ENCODE measurements at places on chromosomes 1 and 21.

DNA sequence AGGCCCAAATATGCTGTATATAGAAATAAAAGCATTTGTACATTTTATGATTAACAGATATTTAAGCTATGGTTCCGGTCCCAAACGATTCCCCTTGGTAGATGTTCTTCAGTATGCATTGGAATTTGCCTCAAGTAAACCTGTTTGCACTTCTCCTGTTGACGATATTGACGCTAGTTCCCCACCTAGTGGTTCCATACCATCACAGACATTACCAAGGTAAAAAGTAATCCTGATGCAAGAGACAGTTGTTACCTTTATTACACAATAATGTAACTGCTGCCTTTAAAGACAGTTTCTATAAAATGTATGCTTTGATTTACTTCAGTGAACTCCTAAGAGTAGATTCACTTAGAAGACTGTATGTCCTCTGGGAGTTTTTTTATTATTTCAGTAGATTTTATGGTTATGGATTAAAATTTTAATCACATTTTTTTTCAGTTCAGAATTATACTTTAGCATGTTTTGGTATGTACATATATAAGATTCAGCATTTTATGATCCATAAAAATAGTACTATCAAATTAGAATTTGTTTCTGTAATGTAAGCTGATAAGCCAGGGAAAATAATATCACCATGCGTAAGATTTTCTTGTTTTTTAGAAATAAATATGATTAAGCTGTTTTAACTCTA, 96.5 kb downstream of the USP25 start:
- peak; percentile 50 for DNase-seq

DNA sequence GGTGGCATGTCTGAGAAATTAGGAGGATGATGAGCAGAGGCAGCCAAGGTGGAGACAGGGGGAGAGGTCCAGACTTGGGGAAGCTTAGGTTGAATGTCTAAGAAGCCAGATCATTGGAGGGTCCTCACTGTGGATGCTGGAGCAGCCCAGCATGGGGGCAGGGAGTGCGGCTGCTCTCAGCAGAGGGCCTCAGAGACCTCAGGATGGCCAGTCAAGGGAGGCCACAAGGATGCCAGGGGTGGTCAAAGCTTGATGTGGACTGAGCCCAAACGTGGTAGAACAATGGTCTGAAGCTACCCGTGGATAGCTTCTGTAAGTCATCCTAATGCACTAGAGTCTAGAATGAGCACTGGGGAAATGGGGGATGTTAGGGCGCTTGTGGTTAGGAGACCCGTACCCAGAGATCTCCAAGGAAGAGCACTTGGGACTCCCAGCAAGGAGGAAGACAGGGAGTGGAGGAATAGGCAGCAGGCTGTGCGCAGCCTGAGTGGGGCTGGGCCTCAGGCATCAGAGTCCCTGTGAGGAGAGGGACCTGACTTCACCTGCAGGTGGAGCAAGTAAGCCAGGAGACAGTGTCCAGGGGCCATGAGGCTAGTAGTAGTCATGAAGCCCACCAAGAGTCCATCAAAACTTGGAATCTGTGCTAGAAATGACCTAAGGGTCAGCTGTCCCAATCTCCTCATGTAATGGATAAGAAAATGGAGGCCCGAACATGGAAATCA, 4.3 kb upstream of the S100A9 start:
- no peak for DNase-seq

DNA sequence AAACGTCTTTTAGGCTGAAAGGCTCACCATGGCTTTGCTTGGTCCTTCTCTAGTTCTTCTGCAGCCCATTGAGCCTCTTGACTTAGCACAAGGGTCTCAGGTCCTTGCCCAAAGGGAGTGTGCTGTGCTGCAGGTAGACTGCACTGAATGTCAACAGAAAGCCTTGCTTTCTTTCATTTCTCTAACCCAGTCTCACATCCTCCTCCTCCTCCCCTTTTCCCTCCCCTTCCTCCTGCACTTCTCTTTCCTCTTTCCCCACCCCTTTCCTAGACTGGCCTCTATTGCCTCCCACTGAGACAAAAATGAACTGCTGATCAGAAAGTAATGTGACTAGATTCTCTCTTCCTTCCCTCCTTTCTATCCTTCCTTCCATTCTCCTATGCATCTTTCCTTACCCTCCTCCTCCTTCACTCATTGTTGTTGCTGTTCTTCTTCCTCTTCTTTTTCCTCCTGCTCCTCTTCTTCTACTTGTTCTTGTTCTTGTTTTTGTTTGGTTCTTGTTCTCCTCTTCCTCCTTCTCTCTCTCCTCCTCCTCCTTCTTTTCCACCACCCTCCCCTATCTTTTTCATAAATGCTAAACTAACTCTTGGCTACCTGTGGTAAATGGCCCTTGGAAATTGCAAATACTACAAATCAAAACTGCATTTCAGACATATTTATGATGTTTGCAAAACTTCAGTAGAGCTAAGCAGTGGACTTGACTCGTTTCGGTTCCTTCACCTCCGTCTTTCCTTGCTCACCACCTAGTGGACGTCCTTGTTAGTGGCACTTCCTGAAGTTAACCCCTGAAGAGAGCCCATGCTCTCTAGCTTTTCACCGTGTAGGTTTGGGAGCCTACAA, at the start of gene SELL:
SELL (minus strand) TSS at position 152 of the 840 bp plus-strand sequence; CDS start at position 30, 122 bp downstream.
- DNase-seq: peak; percentile 74

DNA sequence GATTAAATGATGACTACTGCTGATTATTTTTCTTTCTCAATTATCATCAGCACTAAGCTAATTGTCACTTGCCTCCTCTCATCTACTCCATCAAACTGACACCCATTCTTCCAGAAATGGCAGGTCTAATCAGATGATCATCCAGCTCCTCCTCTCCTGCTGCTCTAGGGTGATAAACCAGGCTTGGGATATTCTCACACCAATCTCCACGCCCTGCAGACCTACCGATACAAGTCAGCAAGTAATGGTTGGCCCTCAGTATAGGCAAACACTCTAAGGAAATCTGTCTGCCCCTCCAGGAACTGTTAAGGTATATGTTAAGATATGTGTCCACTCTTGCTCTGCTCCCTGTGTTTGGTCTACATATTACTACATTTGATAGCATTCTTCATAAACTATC, 36.3 kb upstream of the C1orf21 start:
- DNase-seq: no peak

- DNase-seq: no peak
Measured at GRCh38 chr1:29829448-29830344, 593.4 kb downstream of the PTPRU start.

GRCh38 chr1:220880362-220880670, 1.1 kb downstream of the HLX start:
- peak; percentile 14 for DNase-seq

DNA sequence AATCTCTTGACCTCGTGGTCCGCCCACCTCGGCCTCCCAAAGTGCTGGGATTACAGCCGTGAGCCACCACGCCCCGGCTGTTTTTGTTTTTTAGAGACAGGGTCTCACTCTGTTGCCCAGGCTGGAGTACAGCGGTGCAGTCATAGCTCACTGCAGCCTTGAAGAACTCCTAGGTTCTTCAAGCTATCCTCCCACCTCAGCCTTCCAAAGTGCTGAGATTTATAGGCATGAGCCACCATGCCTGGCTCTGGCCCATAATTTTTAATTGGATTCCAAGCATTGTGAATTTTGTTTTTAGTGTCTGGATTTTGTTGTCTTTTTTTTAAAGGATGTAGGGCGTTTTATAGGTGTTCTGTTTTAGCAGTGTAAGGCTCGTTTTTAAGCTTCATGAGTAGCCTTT, 28.6 kb upstream of the TXLNA start:
- no peak for DNase-seq

DNA sequence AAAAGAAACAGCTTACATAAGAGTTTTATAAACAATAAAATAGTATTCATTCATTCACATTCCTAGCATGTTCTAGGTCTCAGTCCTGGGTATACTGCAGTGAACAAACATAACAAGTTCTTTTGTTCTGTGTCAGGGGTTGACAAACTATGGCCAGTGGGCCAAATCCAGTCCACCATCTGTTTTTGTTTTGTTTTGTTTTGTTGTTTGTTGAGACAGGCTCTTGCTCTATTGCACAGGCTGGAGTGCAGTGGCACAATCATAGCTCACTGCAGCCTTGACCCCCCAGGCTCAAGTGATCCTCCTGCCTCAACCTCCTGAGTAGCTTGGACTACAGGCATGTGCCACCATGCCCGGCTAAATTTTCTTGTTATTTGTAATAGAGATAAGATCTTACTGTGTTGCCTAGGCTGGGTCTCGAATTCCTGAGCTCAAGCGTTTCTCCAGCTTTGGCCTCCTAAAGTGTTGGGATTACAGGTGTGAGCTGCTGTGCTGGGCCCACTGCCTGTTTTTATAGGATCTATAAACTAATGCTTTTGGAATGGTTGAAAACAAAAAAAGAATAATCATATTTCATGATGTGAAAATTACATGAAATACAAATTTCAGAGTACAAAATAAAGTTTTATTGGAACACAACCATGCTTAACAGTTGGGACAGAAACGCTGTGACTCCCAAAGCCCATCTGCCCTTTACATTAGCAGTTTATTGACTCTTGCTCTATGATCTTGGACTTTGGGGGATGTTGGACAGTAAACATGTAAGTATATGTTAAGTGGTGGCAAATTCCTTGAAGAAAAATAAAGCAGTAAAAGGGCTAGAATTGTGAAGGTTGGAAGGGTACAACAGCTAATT, 17.9 kb downstream of the CAPZA1 start:
- peak; percentile 74 for DNase-seq

DNA sequence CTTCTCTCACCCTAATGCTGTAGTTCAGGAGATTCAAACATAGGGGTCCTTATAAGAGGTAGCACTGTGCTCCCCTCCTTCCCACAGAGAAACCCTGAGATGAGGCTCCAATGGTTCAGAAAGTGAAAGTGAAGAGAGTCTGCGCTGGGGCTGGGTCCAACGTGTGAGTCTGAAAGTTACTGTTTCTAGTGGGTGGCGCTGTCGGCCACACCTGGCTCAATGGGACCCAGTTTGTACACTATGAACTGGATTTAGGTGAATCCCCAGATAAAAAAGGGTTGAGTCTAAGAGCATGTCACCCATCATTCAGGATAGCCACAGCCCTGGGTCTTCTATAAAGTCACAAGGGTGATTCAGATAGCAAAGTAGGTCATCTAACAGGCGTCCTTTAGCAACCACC, 2.8 kb downstream of the SMCP start:
- no peak for DNase-seq

- DNase-seq: peak; percentile 92
Measured at GRCh38 chr1:211476200-211476849, 15.6 kb downstream of the RD3 start.

GRCh38 chr1:117059334-117059677, 820 bp upstream of the TTF2 start:
- DNase-seq: no peak

DNA sequence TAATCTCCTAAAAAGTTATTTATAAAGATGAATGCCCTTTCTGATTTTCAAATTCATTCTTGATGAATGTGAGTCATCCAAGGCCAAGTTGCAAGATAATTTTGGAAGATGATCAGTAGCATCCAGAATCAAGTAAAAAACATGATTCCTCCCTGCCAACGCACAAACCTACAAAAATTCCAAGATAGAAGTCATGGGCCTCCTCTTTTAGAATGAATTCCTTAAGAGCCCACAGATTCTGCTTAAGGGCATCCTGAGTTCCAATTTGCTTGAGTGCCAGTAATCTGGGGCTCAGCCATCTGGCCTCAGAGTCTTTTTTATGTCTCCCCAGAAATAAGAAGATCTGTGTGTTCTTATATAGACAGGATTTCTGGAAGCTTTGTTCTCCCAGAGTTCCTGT, 23.2 kb upstream of the SPATA6 start:
- peak; percentile 49 for DNase-seq

- DNase-seq: no peak
Measured at GRCh38 chr1:24321126-24321525, 2.0 kb downstream of the GRHL3 start.

- no peak for DNase-seq
Measured at GRCh38 chr1:239725933-239726332, 339.6 kb downstream of the CHRM3 start.

GRCh38 chr1:70411360-70411844, 334 bp downstream of the CTH start:
- peak; percentile 69 for DNase-seq

DNA sequence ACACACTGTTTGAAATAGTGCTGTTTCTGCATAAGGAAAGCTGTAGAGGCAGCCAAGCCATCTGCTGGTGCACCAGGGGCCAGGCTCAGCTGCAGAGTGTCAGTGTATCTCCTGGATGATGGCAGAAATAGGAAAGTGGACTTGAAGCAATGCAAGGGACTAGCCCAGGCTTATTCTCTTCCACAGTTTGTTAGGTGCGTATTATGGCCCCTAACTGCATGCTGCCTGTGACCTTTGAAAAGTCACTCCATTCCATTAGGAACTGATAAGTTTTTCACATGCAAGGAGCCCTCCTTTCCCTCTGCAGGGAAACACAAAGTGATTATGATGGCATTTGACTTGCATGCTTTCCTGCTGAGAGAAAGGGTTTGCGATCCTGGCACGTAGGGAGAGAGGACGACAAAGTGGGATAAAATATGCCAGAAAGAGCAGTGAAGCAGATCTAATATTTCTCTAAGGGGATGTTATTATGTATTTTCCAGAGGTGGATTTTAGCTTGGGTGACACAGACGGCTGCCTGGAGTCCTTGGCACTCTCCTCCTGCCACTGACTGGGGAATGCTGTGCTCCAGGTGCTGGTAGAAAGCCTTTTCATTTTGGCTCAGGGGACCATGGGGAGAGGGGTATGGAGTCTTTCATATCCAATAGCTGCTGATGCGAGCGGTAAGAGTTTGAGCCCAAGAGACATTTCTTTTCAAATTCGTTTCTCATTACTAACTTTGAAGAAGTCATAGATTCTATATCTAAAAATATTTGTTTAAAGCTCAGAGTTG, 402.1 kb upstream of the B3GALT2 start:
- peak; percentile 20 for DNase-seq

GRCh38 chr1:209747580-209748262, 8.1 kb upstream of the TRAF3IP3 start:
- DNase-seq: peak; percentile 93

DNA sequence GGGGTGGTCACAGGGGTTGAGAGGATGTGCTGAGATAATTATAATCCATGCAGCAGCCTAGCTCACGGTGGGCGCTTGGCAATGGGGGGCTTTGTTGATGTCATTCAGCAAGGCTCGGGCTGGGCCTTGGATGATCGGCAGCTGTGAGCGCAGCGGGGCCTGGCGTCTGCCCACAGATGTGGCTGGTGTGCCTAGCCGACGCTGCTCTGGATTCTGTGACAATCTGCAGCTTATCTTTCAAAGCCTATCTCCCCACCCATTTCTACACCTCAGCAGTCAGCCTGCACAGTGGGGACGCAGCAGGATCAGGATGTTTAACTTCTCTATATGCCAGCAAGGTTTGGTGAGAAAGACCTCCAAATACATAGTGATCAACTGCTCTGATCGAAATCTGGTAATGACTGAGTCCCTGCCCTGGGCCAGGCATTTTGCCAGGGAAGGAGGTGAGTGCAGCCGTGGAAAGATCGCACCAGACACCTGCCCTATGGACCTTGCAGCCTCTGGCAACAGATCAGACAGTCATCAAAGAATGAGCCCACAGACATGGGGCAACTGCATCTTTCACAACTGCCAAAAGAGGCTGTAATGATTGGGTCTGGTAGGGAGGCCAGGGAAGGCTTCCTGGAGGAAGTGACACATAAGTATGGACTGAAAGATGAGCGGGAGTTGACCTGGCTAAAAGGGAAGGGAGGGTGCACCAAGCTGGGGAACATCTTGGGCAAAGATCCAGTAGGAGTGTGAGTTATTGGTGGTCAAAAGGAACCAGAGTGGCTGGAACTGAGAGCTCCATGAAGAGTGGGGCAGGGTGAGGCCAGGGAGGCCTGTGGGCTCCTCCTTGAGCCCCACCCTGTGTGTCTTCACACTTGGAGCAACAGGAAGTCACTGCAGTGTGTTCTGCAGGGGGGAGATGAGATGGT, 35.3 kb downstream of the EPHB2 start:
- peak; percentile 18 for DNase-seq

- no peak for DNase-seq
Measured at GRCh38 chr1:206490771-206491405, 16.4 kb upstream of the RASSF5 start.

- no peak for DNase-seq
Measured at GRCh38 chr1:17358557-17358956, 13.4 kb upstream of the PADI6 start.

Data from adipocyte (in vitro differentiated cells).